ENCODE measurements at places on chromosomes 12 and 14.

- no peak for DNase-seq
Measured at GRCh38 chr14:24801024-24801423, 167.0 kb upstream of the GZMB start.

GRCh38 chr12:62654326-62655241 lies 188.0 kb downstream of the MON2 start:
- no peak for DNase-seq

DNA sequence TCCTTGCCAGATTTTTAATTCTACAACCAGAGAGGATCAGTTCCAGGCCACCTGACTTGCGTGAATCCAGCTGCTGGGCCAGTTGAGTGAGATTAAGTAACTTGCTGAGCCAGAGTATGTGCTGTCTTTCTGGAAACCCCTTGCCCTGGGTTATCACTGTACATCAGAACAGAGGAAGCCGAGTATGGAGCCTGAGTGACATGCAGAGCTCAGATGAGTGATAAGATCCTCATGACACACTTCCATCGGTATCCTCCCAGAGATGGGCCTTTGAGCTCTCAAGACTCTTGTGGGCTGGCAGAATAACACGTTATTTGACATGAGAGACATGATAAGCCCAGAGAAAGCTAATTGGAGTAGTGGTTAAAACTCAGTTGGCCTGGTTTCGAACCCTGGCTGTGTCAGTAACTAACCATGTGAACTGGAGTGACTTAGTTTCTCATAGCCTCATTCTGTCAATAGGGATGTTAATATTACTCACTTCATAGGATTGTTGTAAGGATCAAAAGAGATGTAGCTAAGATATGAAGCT lies 388.1 kb downstream of the ZFP36L1 start:
- DNase-seq: no peak

DNA sequence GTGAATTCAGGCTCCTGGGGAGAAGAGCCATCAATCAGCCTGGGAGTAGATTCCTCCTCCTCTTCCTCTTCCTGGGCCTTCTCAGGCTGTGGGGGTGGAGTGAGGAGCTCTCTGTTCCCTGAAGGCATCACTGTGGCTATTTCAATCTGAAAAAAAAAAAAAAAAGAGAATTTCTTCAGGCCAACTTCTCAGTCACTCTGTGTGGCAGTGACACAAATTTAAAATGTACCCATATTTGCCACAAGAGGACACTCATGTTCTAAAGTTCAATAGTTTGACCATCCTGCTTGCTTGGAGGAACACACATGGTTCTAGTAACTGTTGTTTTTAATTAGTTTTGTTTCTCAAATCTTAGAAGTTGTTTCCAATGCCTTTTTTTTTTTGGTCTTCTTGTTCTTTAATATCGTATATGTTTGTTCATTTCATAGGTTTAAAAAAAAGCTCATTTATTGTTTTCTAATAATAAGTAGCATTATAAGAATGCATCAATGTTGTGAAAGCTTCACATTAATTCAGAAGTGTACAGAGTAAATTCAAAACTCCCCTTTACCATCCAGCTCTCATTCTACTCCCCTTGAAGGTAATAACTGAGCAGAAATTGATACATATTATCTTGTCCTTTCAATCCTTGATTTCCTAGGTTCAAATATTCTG lies 23.3 kb upstream of the CCER1 start:
- DNase-seq: no peak

DNA sequence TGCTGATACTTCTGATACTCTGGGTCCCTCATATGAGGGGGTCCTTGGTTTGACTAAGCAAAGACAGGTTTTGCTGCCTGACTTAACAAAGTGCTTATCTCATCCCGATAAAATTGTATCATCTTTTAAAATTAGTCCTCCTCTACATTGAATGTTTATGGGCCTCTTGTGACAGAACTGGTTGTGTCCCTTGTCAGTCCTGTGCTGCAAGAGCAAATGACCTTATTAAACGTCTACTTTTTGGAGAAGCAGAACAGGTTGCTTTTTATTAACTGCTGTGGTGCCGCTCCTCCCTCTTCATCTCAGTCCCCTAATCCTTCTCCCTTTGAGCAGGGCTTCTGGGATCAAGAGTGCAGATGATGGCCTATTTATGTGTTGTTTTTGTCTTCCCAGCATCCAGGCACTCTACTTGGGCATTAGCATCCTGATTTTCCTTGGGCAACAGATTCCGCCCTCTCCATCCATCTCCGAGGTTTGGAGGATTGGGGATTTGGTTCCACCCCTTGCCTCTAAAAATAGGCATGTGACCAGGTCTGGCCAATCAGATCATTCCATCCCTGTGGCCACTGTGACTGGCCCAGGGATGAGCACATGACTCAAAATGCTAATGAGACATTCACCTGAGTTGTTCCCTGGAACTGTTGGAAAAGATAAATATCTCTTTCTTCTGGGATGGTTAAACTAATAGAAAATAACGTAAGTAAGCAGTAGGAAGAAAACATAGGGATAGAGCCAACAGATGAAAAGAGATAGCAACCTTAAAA lies 2.9 kb upstream of the DENR start:
- DNase-seq: no peak

DNA sequence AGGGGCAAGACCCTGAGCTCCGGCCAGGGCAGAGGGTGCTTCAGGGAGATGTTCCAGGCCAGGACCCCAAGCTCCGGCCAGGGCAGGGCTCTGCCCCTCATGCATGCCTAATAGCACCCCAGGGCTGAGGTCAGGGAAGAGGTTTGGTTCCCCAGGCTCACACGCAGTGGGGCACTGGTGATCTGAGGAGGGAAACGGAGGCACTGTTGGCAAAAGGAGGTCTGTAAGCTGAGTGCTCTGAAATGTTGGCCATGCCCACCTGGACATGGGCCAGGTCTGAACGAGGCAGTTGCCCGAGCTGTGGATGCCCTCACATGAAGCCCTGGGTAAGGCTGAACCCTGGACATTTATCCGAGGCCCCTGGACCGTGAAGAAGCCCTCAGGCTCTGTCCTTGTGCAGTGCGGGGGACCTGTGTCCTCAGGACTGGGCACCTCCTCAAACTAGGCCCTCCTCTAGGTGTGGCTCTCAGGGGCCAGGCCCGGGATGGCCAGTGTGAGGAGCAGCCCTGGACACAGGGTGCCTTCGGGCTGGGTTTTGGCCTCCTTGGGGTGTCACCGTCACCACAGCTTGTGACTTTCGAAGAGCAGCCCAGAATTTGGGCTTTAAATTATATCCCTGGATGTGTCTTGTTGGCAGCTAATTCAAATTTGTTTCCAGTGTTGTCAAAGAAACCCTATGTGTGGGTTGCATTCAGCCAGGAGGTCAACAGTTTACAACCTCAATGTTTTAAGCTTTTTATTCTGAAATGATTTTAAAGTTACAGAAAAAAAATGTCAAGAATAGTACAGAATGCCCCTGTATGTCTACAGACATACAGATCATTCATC lies 66.8 kb downstream of the ADGRD1 start:
- DNase-seq: no peak

DNA sequence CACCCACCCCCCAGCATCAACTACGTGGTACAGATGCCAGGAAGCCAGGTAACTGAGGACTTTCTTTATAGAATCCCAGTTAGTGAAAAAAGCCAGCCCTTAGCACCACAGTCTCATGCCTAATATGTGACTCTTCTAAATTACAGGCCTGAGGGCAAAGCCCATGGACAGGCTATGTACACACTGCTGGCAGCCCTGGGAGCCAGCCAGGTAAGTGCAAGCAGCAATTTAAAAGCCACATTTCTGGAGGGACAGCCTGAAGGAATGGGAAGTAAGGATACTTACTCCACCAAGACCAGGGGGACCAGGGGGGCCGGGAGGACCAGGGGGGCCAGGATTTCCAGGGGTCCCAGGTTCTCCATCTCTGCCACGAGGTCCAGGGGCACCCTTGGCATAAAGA lies 7.0 kb downstream of the COL2A1 start:
- no peak for DNase-seq

GRCh38 chr14:59221568-59221967 lies 33.1 kb downstream of the DAAM1 start:
- no peak for DNase-seq

Data from anterior cingulate cortex (tissue), 58 donors.